ENCODE measurements at places on chromosomes 6 and 20.

DNA sequence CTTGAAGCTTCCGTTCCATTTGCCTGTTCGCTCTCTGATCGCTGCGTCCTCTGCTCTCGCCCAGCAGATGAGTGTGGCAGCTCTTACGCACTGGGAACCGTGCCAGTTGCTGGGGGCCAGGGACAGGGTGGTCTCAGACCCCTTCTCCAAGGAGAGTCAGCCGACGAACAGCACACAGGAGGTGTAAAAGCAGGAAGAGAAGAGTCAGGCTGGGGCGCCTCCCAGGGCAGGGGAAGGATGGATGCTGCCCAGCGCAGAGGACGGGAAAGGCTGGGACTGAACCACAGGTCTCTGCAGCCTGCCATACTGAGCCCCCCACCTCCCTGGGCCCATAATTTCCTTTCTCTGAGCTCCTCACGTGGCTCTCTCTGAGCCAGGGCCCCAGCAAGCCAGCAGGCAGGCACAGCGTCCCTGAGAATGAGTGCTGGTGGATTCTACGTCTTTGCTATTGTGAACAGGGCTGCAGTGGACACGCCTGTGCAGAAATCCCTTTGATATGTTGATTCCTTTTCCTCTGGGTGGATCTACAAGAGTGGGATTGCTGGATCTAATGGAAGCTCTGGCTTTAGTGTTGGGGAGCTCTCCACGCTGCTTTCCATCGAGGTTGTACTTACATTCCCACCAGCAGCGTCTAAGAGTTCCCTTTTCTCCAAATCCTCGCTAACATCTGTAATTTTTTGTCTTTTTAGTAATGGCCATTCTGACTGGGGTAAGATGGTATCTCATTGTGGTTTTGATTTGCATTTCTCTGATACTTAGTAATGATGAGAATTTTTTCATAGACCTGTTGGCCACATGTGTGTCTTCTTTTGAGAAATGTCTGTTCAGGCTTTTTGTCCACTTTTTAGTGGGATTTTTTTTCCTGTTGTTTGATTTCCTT lies 104.1 kb downstream of the PSMB1 start:
- no peak overlapping the region for H3K4me3 ChIP-seq
- no peaks in the 10 kb centered on the region for H3K4me1 ChIP-seq
- no peaks in the 10 kb centered on the region for H3K36me3 ChIP-seq
- H3K27ac ChIP-seq, result no peak overlapping the region
- no peak for DNase-seq
- H3K27me3 ChIP-seq, result no peaks in the 10 kb centered on the region

DNA sequence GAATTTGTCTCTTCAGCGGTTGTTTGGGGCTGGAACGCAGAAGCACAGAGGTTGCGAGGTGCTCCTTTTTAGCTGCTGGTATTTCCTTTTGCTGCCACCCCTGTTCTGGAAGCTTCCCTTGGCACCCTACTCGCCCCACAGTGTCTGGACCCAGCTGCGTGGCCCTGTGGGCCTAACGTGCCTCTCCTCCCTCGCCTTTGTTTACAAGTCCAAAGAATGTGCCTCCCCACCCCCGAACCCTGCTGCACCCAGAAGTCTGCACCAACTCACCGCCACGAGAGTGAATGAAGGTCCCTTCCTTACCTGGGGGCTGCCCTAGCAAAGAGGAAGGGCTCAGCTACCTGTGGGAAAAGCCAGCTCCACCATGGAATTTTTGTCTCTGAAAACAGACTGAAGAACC lies 139.7 kb upstream of the RPS6KA2 start:
- no peak overlapping the region for H3K4me3 ChIP-seq
- peaks cover 23% of the 10 kb centered on the region for H3K27me3 ChIP-seq
- no peak overlapping the region for H3K27ac ChIP-seq
- no peak for DNase-seq

- no peak overlapping the region for H3K4me3 ChIP-seq
- H3K4me1 ChIP-seq, result no peaks in the 10 kb centered on the region
- no peak for DNase-seq
- H3K36me3 ChIP-seq, result no peaks in the 10 kb centered on the region
- peaks cover 39% of the 10 kb centered on the region for H3K27me3 ChIP-seq
Observed at GRCh38 chr6:157253699-157254098, 69.6 kb downstream of the TMEM242 start.

GRCh38 chr6:150271172-150271500 lies 97.7 kb upstream of the IYD start:
- no peaks in the 10 kb centered on the region for H3K36me3 ChIP-seq
- H3K4me1 ChIP-seq, result no peaks in the 10 kb centered on the region
- no peak overlapping the region for H3K27ac ChIP-seq
- DNase-seq, result no peak
- H3K4me3 ChIP-seq, result no peak overlapping the region

DNA sequence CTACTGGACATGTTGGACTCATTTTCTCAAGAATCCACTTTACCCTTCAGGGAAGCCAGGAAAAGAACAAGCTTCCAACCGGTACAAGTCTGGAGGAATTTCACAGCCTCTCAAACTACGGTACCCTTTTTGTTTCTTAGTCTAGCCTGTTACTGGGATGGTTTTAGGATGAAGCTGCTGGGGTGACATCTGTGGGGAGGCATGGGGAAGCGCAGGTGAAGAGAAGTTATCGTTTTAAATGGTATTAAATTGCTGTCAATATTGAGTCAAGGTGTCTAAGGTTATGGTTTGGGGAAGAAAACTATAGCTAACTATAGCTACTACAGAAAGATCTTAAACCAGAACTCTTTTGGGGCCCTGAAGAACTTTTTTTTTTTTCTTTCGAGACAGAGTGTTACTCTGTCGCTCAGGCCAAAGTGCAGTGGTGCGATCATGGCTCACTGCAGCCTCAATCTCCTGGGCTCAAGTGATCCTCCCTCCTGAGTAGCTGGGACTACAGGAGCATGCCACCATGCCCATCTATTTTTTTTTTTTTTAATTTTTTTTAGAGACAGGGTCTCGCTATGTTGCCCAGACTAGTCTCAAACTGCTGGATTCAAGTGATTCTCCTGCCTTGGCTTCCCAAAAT lies 128.7 kb downstream of the RIN2 start:
- H3K36me3 ChIP-seq, result no peaks in the 10 kb centered on the region
- peaks cover 3% of the 10 kb centered on the region for H3K27me3 ChIP-seq
- H3K27ac ChIP-seq, result no peak overlapping the region
- H3K4me3 ChIP-seq, result no peak overlapping the region
- no peaks in the 10 kb centered on the region for H3K4me1 ChIP-seq

DNA sequence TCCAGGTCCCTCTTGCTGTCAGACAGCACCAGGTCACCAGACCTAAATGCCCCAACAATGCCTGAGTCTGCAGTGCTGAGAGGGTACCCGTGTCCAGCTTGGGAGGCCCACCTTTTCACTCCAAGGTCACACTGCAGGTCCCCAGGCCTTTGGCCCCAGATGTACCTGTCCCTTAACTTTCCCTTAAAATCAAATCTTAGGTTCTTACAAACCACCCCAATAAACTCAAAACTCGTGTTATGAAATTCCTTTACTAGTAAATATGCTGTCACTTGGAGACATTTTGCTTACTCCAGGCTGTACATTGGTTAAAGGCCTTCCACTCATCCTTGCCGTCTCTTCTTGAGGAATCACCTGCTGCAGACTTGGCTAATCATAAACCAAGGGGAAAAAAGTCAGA lies 165.7 kb upstream of the RREB1 start:
- peaks cover 11% of the 10 kb centered on the region for H3K4me1 ChIP-seq
- peaks cover 3% of the 10 kb centered on the region for H3K27me3 ChIP-seq
- no peak overlapping the region for H3K27ac ChIP-seq
- H3K36me3 ChIP-seq, result no peaks in the 10 kb centered on the region

- H3K27me3 ChIP-seq, result no peaks in the 10 kb centered on the region
- no peak overlapping the region for H3K4me3 ChIP-seq
- no peaks in the 10 kb centered on the region for H3K4me1 ChIP-seq
- DNase-seq, result no peak
- no peak overlapping the region for H3K27ac ChIP-seq
- H3K36me3 ChIP-seq, result no peaks in the 10 kb centered on the region
Observed at GRCh38 chr6:101830501-101831031, 437.1 kb downstream of the GRIK2 start.

GRCh38 chr6:44960898-44961297 lies 367.2 kb upstream of the RUNX2 start:
- peak; percentile 15 for DNase-seq
- H3K27ac ChIP-seq, result no peak overlapping the region
- H3K36me3 ChIP-seq, result peaks cover 4% of the 10 kb centered on the region
- H3K4me3 ChIP-seq, result no peak overlapping the region
- peaks cover 15% of the 10 kb centered on the region for H3K4me1 ChIP-seq

- H3K27ac ChIP-seq, result no peak overlapping the region
- no peaks in the 10 kb centered on the region for H3K4me1 ChIP-seq
- H3K36me3 ChIP-seq, result no peaks in the 10 kb centered on the region
- DNase-seq, result no peak
Observed at GRCh38 chr20:914727-915498, 1.2 kb downstream of the ANGPT4 start.

DNA sequence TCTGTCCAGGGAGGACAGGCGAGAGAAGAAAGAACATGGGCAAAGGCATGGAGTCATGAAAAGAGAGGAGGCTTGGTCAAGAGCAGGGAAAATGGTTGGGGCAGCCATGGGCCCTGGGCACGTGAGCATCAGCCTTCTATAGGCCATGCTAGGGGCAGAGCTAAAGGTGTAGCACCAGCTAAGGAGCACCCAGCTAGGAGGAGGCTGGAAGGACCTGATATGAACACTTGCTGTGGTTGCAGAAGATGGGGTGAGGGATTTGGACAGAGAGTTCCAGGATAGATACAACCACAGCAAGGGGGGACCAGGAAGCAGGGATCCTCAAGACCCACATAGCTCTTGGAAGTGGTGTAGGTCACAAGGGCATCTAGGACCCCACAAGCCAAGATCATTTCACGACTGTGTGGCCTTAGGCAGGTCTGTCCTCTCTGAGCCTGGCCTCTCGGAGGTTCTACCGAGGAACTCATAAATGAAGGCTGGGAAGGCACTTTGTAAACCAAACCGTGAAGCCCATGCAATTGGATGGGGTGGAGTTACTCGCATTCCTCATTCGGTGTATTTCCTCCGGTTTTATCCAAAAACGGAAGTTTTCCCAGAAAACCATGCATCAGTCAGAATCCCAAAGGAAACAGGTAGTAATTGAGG lies 74.0 kb upstream of the TOP1 start:
- H3K27ac ChIP-seq, result no peak overlapping the region
- DNase-seq, result no peak
- peaks cover 5% of the 10 kb centered on the region for H3K27me3 ChIP-seq
- no peaks in the 10 kb centered on the region for H3K4me1 ChIP-seq
- H3K4me3 ChIP-seq, result no peak overlapping the region

GRCh38 chr20:47292581-47292980 lies 63.9 kb downstream of the ZMYND8 start:
- no peaks in the 10 kb centered on the region for H3K27me3 ChIP-seq
- no peak overlapping the region for H3K4me3 ChIP-seq
- H3K4me1 ChIP-seq, result no peaks in the 10 kb centered on the region
- H3K36me3 ChIP-seq, result peaks cover 68% of the 10 kb centered on the region
- peak overlapping the region; percentile 49 for H3K27ac ChIP-seq

Measured in T-helper 2 cell treated with Interferon-gamma antibody and Interleukin-4, amounts not matched to agents 5 μg/mL and 100 μg/mL, for 36 hours (primary cell).